Keratinocyte (primary cell): ENCODE measurements at places on chromosomes 5 and 9. TPM values are rescaled to one million over a fixed set of nuclear protein-coding genes. Genes with fewer than 3 reads are reported as not detected.

Gene CATSPER3
- 0.10 to 0.31 TPM (median 0.22 TPM) in 3 replicates for polyA plus RNA-seq

Gene MED27
- 33.1 to 44.9 TPM (median 39.0 TPM) in 3 replicates for polyA plus RNA-seq

Gene PCDHGA1
- 0.08 to 0.17 TPM (median 0.09 TPM) in 3 replicates for polyA plus RNA-seq

Gene DELE1
- 37.3 to 49.6 TPM (median 37.5 TPM) in 3 replicates for polyA plus RNA-seq

Gene ZNF366
- polyA plus RNA-seq: not detected in 3 replicates

Gene DNLZ
- polyA plus RNA-seq: 6.1 to 7.8 TPM (median 6.7 TPM) in 3 replicates

Gene RUSC2
- 4.2 to 7.9 TPM (median 6.3 TPM) in 3 replicates for polyA plus RNA-seq

Gene CLIC3
- polyA plus RNA-seq: 5.5 to 36.0 TPM (median 9.4 TPM) in 3 replicates

Gene ACOT12
- 0.06 TPM in 1 of 3 replicates, not detected in the others for polyA plus RNA-seq

Gene NIPAL4
- polyA plus RNA-seq: 8.2 to 12.6 TPM (median 10.3 TPM) in 3 replicates

Gene CFAP157
- 0.03 TPM in 1 of 3 replicates, not detected in the others for polyA plus RNA-seq

Gene STING1
- 25.2 to 38.1 TPM (median 26.0 TPM) in 3 replicates for polyA plus RNA-seq

Gene SAXO1
- not detected in 3 replicates for polyA plus RNA-seq

Gene KCNT1
- polyA plus RNA-seq: not detected in 3 replicates

Gene DRD1
- polyA plus RNA-seq: 0.01 TPM in 1 of 3 replicates, not detected in the others

Gene FRMPD1
- 0.01 to 0.06 TPM (median 0.01 TPM) in 3 replicates for polyA plus RNA-seq

Gene ZBED3
- 0.50 to 0.59 TPM (median 0.58 TPM) in 3 replicates for polyA plus RNA-seq

Gene ZBTB26
- 2.4 to 4.1 TPM (median 2.7 TPM) in 3 replicates for polyA plus RNA-seq

Gene ESM1
- 0.07 TPM in 1 of 3 replicates, not detected in the others for polyA plus RNA-seq

Gene FREM1
- polyA plus RNA-seq: under 0.01 to 0.05 TPM in 2 of 3 replicates, not detected in the other

Gene LCN15
- not detected in 3 replicates for polyA plus RNA-seq

Gene TPPP
- polyA plus RNA-seq: 0.88 to 2.5 TPM (median 1.1 TPM) in 3 replicates

Gene LRRC70
- polyA plus RNA-seq: 0.21 to 0.34 TPM (median 0.22 TPM) in 3 replicates

Gene KIF12
- 1.3 to 2.3 TPM (median 1.5 TPM) in 3 replicates for polyA plus RNA-seq

Gene ORM2
- not detected in 3 replicates for polyA plus RNA-seq

Gene EQTN
- polyA plus RNA-seq: 0.08 to 0.21 TPM in 2 of 3 replicates, not detected in the other

Gene ZNF484
- 2.7 to 4.0 TPM (median 2.9 TPM) in 3 replicates for polyA plus RNA-seq

Gene DHFR
- 4.4 to 19.7 TPM (median 16.7 TPM) in 3 replicates for polyA plus RNA-seq

Gene SPATA31A3
- not detected in 3 replicates for polyA plus RNA-seq

Gene TIMD4
- polyA plus RNA-seq: not detected in 3 replicates

Gene LARP1
- polyA plus RNA-seq: 39.3 to 139 TPM (median 65.6 TPM) in 3 replicates

Gene TMEM171
- polyA plus RNA-seq: 8.7 to 10.3 TPM (median 8.8 TPM) in 3 replicates

Gene GABRA1
- not detected in 3 replicates for polyA plus RNA-seq

Gene ANKRD55
- not detected in 3 replicates for polyA plus RNA-seq

Gene MELK
- 14.0 to 45.3 TPM (median 29.2 TPM) in 3 replicates for polyA plus RNA-seq

Gene PCAT7
- not detected in 3 replicates for polyA plus RNA-seq

Gene PDE6A
- polyA plus RNA-seq: 0.03 to 0.05 TPM (median 0.03 TPM) in 3 replicates

Gene RAI14
- 31.4 to 37.6 TPM (median 31.9 TPM) in 3 replicates for polyA plus RNA-seq

Gene STK32A
- 0.01 to 0.12 TPM in 2 of 3 replicates, not detected in the other for polyA plus RNA-seq

Gene TUSC1
- polyA plus RNA-seq: 5.4 to 6.6 TPM (median 5.6 TPM) in 3 replicates

Gene OR1J2
- not detected in 3 replicates for polyA plus RNA-seq

Gene CDC20B
- polyA plus RNA-seq: 0.03 TPM in 1 of 3 replicates, not detected in the others

Gene SH2D3C
- polyA plus RNA-seq: 0.12 to 0.21 TPM in 2 of 3 replicates, not detected in the other

Gene HMMR
- polyA plus RNA-seq: 1.5 to 16.2 TPM (median 7.7 TPM) in 3 replicates

Gene PLCXD3
- polyA plus RNA-seq: not detected in 3 replicates

Gene FBXL17
- 4.3 to 5.7 TPM (median 5.3 TPM) in 3 replicates for polyA plus RNA-seq

Gene PRR7
- polyA plus RNA-seq: 1.1 to 4.7 TPM (median 4.3 TPM) in 3 replicates

Gene SH3PXD2B
- polyA plus RNA-seq: 17.3 to 17.9 TPM (median 17.6 TPM) in 3 replicates

Gene SARDH
- 0.03 TPM in 3 replicates for polyA plus RNA-seq

Gene SNCAIP
- not detected in 3 replicates for polyA plus RNA-seq

Gene PCDHA1
- polyA plus RNA-seq: 0.03 to 0.07 TPM (median 0.06 TPM) in 3 replicates
